Putamen (tissue), 1 donor: ENCODE measurements at places on chromosomes 16 and 17.

- no peak for DNase-seq
Observed at GRCh38 chr17:65532101-65532890, 29.2 kb downstream of the AXIN2 start.

DNA sequence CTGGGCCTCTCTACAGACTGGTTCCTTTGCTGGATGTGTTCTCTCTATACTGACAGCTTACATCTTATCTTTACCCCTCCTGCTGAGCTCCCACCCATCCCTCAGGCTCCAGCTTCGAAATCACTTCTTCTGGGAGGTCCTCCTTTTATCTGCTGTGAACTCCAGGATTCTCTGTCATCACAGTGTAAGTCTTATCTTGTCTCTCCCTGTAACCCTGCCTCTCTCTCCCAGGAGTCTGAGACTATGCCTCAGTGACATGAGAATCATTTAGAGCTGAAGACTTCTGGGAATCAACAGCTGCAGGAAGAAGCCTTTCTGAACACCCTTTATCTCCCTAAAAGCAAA, 148.1 kb upstream of the HS3ST3A1 start:
- no peak for DNase-seq

DNA sequence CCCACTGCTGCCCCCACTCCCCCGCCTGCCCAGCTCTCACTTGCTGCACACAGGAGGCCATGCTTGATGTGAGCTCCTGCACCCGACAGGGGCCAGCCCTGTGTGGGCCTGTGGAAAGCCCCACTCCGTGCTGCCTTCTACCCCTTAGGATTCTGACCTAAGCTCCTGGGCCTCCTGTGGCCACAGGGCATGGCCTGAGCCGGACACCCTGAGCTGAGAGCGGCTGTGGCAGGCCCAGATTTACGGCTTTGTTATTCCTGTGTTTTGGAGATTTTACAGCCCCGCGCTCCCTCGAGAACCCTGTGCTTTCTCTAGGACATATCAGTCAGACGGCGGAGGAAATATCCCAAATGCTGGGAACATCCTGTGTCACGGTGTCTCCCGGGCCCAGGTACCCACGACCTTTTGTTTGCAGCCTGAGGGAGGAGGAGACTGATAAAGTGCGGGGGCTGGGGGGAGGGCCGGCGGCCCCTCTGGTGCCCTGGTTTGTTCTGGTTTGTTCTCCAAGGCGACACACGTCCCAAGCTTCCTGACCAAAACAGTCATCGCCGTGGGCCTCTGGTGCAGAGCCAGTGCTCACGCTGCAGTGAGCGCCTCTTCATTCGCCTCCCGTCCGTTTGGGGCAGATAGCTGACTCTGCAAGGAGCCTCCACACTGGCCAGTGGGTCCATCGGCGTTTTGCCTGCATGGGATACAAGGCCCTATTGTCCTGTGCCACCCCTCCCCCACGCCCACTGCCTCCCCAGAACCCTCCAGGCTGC, 363.4 kb downstream of the C16orf95 start:
- no peak for DNase-seq

- no peak for DNase-seq
Observed at GRCh38 chr16:82157836-82158235, 12.2 kb downstream of the MPHOSPH6 start.

DNA sequence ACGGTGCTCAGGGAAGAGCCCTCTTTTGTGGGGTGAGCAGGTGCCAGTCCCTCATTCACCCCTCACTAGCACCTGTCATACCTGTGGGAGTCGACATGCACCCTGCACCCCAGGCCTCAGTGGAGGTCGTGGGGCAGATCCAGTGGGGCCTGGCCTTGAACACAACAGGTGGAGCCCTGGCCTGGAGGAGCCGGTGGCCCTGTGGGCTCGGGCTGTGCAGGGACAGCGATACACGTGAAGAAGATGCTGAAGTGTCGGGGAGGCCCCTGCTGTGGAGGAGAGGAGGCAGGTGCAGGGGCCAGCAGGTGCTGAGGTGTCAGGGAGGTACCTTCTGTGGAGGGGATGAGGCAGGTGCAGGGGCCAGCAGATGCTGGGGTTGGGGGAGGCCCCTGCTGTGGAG, 31.8 kb downstream of the ZNF750 start:
- no peak for DNase-seq

- no peak for DNase-seq
Observed at GRCh38 chr17:44361292-44362260, 2.1 kb downstream of the FAM171A2 start.

DNA sequence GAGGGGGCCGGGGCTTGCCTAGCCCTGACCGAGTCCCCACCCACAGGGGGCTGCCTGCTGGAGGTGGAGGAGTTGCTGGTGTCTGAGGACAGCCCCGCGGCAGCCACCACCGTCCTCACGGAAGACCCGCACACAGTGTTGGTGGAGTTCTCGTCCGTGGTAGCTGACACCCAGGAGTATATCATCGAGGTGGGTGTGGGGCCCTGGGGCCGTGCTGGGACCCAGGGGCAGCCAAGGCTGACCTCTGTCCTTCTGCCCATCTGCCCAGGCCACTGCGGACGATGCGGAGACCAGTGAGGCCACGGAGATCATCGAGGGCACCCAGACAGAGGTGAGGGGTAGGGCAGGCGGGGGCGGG, 1.5 kb upstream of the DNASE1L2 start:
- no peak for DNase-seq

GRCh38 chr17:67554634-67555033, 163.1 kb upstream of the NOL11 start:
- DNase-seq, result no peak

GRCh38 chr17:82655038-82655479, 6.8 kb upstream of the WDR45B start:
- DNase-seq, result no peak

DNA sequence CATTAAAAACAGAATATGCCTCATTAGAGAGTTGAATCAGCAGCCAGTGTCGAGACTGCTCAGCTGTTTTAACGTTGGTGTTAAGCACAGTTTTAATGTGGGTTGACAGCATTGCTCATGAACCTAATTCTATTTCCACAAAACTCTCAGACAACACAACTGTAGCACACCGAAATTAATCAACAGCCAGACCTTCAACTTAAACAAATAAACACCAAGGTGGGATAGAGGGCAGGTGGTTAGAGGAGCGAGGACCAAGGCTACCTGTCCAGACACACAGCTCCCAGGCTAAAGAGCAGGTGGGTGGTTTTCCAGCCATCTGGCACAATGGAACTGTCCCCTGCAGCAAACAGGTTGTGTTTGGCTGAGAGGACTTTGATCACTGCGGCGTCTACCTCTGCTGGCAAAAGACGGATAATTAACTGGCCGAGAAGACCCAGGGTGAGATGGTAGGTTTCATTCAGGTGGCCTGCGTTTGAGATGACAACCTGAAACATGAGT, 69.6 kb upstream of the ATP2A3 start:
- no peak for DNase-seq

DNA sequence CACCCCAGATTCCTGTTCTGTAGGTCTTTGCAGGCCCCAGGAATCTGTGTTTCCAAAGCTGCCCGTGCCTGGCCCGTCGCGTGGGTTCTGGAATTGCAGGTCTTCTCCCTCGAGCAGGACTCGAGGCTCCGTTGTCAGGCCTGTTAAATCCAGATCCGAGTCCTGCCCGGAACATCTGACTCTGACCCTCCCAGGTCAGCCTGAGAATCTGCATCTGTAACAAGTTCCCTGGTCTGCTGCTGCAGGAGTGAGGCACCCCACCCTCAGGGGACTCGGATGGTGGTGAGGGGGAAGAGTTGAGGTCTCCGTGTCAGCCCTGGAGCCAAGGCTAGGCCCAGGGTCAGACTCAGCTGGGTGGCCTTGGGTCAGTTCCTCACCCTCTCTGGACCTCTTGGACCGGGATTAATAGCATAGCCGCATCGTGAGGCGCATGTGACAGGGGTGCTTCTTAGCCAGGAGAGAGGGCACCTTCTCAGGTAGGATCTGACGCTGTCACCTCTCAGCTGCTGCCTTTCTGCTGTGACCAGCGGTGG, 8.8 kb downstream of the SPIRE2 start:
- DNase-seq, result no peak

GRCh38 chr17:75809631-75810111, 25.1 kb downstream of the UNK start:
- no peak for DNase-seq

- no peak for DNase-seq
Observed at GRCh38 chr17:29573558-29573869, 5.0 kb downstream of the TP53I13 start.

- no peak for DNase-seq
Observed at GRCh38 chr16:56345406-56346050, 79.8 kb downstream of the AMFR start.

DNA sequence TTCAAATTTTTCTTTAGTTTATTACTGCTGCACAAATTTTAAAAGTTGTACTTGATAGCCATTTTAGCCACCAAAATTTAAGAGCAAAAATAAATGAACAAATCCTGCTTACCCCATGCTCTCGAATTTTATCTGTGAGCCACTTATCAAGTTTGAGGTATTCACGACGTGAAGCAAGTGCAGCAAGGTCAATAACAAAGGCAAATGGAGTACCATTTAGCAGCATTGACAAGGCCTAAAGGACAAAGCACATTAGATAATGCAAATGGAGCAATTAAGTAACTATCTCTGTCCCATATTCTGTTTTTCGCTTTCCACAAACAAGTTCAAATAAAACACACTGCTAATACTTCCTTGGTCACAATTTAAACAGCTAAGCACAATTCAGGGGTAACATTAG, 54.7 kb downstream of the CNOT1 start:
- no peak for DNase-seq

GRCh38 chr16:62548095-62548494, 511.9 kb upstream of the CDH8 start:
- no peak for DNase-seq

- no peak for DNase-seq
Observed at GRCh38 chr17:57356153-57356718, 99.9 kb downstream of the MSI2 start.

DNA sequence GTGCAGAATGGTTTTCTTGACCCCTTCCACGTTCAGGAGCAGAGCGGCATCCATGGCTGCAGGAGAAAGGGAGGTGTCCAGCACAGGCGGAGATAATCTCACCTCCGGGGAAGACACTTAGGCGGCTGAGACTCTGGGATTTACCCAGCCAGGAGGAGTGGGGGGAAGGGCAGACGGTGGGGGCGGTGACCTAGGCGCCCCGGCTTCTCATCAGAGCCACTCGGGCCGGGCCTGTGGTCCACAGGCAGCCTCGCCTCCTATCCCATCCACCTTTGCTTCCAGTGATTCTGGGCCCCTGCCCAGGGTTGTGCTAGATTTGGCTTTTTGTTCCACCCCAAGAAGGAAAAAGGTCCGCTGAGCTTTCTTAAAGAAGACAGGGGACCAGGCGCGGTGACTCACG, at the start of gene AIPL1:
Gene AIPL1 (minus strand): TSS at position 71 of the 400 bp plus-strand sequence. CDS start 17 bp downstream, at position 54.
- DNase-seq, result no peak

DNA sequence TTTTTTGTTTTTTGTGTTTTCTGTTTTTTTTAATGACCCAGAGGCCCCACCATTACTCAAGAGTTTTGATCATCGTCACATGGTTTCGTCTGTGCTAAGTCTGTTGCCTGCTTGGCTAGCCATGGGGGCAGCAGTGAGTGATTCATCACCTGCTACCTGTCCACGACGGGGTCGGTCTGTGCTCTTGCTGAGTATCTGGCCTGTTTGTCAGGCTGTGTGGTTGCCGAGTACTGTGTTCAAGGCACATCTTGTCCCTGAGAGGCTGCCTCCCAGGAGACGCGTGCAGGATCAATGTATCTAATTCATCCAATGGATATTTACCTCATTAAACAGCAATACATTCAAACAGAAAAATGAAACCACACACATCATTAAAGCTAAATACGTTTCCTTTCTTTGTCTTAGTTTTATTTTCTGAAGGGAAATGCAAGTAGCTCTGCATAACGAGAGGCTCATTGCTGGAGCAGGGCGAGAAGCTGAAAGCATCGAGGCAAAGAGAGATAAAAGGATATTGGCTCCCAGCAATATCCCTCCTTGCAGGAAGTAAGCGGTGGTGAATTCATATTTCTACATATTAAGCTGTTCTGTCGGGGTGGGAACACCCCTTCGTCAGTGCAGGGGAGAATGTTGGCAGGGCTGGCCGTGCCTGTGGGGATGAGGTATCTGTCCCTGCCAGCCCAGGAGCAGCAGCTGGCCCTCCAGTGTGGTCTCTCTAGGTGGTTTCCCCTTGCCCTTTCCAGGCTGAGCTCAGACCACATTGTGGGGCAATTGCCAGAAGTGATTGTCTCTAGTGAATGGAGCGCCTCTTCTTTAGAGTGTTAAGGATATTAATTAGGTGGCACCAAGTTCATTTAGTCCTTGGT, 166.2 kb upstream of the ASIC2 start:
- DNase-seq, result no peak

GRCh38 chr17:74512036-74512435, 19.2 kb downstream of the CD300LB start:
- no peak for DNase-seq

GRCh38 chr16:48536614-48537200, 73.3 kb downstream of the N4BP1 start:
- no peak for DNase-seq

GRCh38 chr17:68343976-68344375, 52.7 kb downstream of the ARSG start:
- no peak for DNase-seq

GRCh38 chr17:72121164-72122009, 567 bp downstream of the SOX9 start:
- DNase-seq, result peak; percentile 34

- no peak for DNase-seq
Observed at GRCh38 chr17:28097901-28098300, 55.4 kb downstream of the NLK start.

DNA sequence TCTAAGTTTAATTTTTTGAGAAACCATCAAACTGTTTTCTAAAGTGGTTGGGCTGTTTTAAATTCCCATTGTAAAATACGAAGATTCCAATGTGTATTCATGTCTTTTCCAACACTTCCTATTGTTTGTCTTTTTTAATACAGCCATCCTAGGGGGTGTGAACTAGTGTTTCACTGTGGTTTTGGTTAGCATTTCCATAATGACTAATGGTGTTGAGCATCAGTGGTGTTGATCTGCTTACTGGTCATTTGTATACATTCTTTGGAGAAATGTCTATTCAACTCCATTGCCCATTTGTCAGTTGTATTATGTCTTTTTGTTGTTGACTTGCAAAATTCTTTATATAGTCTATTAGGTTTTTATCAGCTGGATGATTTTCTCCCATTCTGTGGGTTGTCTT, 239.2 kb upstream of the AXIN2 start:
- DNase-seq, result no peak
